Peyer's patch (tissue), 4 donors: ENCODE measurements at places on chromosomes 5 and 9.
A peak's percentile ranks its signal among the peaks of the same experiment; 100 is the strongest.

DNA sequence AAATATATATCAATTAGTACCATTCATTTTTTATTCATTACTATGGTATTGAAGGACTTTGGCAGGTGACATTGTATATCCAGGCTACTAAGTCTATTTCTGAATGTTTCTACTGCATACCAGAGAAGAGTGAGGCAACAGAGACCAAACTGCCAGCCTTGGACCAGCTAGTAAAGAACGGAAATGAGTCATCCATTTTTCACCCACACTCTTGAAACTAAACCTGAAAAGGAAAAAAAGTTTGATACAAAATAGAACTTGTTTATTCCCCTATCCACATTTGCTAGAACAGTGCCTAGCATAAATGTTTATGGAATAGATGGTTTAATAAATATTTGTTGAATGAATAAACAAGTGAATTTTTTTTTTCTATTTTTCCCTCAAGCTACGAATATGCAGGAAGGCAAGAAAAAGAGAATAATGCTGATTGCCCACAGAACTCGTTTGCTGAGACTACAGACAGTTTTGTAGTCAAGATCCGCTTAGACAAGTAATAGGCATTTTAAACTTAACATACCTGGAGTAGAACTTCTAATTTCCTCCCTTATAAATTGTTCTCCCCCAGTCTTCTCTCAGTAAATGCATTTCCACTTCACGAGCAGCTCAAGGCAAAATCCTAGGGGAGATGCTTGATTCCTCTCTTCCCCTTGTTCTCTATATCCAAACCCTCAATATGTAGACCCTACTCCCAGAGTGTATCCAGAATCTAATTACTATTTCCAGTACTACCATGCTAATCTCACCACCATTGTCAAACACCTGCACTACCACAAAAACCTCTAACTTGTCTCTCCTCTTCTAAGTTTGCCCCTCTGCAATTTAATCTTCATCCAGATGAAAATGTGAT lies 146.2 kb upstream of the RASA1 start:
- no peak for DNase-seq
- H3K4me1 ChIP-seq, result no peaks in the 10 kb centered on the region
- no peaks in the 10 kb centered on the region for H3K36me3 ChIP-seq
- peak overlapping the region; percentile 60 for H3K27ac ChIP-seq

DNA sequence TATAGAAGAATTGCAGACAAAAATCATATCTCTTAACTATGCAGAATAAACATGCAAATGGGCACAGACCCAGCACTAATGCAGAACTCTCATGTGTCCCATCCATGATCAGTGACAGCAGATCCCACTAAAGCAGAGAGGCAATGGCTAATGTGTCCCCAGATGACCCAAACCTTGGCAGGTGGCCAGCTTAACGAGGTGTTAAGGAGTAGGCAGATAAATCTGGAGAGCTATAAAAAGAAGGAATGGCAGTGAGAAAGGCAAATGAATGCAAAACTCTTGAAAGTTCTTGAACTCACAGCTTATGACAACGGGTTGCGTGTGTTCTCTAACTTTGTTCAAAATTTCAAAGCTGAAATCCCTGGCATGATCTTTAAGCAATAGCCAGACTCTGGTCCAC lies 265.4 kb downstream of the RASEF start:
- H3K27ac ChIP-seq, result no peak overlapping the region
- no peak for DNase-seq
- H3K36me3 ChIP-seq, result no peaks in the 10 kb centered on the region
- H3K4me3 ChIP-seq, result no peak overlapping the region

DNA sequence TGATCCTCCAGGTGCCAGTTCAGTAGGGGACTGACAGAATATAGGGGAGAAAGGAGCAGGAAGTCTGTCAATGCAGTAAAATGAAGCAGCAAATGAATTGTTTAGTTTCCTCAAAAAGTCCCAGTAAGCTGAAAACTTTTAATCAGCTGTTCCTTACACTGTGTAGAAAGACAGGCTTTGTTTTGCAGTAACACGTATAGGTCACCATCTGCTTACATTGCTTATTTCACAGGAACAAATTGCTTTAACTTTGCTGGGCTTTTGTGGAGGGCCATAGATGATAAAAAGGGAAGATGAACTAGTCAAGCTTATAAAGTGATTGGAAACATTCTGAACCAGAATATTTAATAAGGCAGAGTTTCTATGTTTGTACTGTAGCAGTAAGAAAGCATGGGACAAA lies 331.3 kb upstream of the RFX3 start:
- H3K36me3 ChIP-seq, result no peaks in the 10 kb centered on the region
- H3K27me3 ChIP-seq, result no peaks in the 10 kb centered on the region
- DNase-seq, result no peak
- no peak overlapping the region for H3K4me3 ChIP-seq
- H3K27ac ChIP-seq, result no peak overlapping the region

DNA sequence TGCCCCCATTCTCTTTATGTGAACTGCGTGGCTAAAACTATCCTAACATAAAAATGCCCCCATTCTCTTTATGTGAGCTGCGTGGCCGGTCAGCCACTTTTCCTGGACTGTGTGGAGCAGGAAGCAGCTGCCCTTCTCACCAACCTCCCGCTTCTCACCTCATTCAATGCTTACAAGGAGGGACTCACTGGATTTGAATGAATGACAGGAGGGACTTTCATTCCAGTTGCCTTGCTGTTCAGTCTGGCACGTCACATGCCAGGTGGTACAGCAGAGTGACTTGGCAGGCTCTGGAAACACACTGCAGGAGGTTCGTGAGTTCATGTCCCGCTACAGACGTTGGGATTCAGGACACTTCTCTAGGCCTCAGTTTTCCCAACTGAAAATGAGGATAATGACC lies 60.2 kb upstream of the NFIL3 start:
- peak overlapping the region; percentile 41 for H3K27ac ChIP-seq
- H3K4me1 ChIP-seq, result no peaks in the 10 kb centered on the region
- no peaks in the 10 kb centered on the region for H3K27me3 ChIP-seq
- DNase-seq, result no peak

GRCh38 chr5:125083981-125084380 lies 337.5 kb upstream of the ZNF608 start:
- H3K36me3 ChIP-seq, result no peaks in the 10 kb centered on the region
- H3K27ac ChIP-seq, result no peak overlapping the region
- DNase-seq, result no peak
- no peak overlapping the region for H3K4me3 ChIP-seq
